ENCODE measurements at places on chromosomes 3 and 15.

- DNase-seq, result no peak
These were observed 16.4 kb upstream of the ALAS1 start for GRCh38 chr3:52181543-52181942.

DNA sequence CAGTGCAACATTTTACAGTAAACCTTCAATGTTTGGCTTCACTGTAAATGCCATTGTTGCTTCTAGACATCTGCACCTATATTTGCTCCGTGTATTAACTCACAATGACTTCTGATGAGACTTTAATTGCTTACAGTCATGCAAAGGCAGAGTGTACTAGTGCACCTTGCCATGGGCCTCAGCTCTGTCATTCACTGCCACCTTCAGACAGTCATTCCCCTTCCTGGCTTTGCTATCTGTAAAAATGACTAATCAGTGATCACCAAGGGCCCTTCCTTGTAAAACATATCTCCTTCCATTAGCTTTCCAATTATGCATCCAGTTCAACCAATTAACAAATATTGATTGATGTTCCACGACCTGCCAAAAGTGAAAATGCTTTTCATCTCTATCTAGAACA lies 120.3 kb downstream of the ARRDC4 start:
- no peak for DNase-seq

DNA sequence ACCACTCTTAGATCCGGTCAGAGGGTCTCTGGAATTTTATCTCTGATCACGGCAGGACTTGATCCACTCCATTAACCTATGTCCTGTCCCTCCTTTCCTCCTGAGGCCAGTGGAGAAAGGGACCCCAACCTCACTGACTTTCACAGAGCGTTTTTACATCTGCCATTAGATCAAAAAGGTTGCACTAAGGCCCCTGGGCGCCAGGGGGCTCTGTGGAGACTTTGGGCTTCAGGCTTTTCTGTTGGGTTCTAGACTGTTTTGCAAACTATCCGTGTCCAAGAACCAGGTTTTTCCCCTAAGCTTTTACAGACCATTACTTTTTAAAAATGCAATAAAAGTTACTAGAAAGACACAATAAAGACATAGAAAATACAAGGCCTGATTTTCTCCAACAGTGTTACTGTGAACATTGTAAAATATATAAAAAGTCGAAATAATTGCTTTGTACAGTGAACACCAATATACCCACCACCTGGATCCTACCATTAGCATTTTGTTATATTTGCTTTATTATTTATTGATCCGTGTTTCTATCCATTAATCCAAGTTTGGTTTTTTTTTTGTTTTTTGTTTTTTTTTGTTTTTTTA lies 159.7 kb downstream of the POLR2M start:
- peak; percentile 39 for DNase-seq

DNA sequence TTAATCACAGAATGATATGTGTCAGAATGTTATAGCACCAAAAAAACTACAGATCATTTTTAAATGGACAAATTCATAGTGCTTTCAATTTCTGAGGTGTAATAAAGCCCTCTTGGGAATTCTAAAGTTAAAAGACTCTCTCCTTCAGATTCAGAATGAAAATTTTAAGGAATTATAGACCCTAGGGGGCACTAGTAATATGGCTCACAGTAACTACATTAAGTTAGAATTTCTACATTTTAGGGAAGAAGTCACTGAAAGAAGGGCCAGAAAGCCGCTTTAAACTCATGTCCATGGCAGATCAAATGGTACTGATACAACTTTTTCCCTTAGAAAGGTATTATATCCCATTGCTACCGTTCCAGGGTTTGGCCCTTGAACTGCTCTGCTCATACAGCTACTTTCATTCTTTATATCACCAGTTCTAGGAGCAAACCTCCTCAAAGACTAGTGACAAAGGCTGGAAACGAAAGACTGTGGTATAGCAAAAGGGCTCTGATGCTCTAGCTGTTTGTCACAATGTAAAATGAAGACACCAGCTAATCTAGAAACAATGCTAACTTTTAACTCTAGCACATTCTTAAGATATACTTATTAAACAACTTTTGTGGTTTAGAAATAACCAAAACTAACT lies 18.1 kb downstream of the DAZL start:
- no peak for DNase-seq

- no peak for DNase-seq
These were observed 59.0 kb downstream of the EPHB3 start for GRCh38 chr3:184620475-184621119.

DNA sequence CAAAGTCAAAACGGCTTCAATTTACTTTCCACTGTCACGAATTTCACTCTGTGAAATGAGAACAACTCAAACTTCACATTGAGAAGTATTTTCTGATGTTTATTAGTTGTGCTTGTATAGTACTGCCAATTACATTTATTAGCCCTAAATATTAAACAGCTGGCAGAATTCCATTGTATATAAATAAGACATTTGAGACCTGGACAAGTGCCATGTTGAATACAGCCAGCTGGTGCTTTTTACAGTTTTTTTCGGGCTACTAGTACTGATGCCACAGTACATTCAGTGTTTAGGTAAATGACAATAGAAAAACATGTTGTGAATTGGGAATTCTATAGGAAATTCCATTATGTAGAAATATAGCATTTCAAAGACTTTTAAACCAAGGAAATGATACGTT lies 79.0 kb downstream of the EPHA3 start:
- DNase-seq, result no peak

DNA sequence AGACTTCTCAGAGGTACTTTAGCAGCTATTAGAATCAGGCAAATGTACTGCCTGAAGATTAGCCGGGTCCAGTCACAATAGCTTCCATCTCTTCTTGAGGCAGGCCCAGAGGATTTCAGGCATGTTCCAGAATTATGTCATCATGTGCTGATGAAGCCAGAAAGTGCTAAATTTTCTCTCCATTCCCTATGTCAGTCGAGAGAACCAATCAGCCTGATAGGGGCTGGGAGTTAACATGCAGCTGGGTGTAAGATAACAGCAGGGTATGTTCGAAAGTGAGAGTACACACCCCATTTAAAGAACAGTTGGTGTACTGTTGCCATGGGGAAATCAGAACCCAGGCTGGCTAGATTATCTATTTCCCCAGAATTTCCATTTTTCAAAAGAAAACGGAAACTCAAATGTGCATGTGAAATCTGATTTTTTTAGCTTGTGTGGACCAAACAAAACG lies 48.7 kb downstream of the MYH15 start:
- DNase-seq, result no peak

DNA sequence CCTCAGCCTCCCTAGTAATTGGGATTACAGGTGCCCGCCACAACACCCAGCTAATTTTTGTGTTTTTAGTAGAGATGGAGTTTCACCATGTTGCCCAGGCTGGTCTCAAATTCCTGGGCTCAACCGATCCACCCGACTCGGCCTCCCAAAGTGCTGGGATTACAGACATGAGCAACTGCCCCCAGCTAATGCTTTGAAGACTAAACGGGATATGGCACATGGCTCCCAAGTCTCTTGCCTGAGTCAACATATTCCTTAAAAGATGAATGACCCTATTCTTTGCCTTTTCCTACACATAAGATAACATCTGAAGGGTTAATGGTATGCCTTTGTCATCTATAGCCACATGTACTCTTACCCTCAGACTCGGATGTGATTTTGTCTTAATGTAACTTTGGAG lies 38.4 kb upstream of the NEDD4 start:
- no peak for DNase-seq

DNA sequence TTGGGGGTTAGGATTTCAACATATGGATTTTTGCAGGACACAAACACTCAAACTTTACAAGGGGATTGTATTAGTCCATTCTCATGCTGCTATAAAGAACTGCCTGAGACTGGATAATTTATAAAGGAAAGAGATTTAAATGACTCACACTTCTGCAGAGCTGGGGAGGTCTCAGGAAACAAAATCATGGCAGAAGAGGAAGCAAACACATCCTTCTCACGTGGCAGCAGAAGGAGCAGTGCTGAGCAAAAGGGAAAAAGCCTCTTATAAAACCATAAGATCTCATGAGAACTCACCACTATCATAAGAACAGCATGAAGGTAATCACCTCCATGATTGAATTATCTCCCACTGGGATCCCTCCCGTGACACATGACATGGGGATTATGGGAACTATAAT lies 1183.1 kb downstream of the ZPLD1 start:
- DNase-seq, result no peak

GRCh38 chr3:126659915-126660886 lies 5.3 kb upstream of the TXNRD3 start:
- DNase-seq, result no peak

DNA sequence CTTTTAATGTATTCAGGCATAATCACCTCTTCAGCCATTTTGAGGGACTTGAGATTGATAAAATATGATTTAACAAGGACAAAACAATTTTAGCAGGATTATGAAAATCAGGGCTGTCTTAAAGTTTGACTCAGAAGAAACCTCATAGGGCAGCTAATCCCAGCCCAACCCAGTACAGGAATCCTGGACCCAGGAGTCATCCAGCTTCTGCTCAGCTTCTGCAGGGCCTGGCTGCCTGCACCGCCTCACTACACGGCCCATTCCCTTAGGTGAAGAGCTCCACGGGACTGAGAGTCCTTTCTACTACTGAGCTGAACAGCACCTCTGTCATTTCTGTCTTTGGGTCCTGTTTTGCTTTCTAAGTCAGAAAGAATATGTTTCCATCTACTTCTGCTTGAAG lies 37.5 kb downstream of the ARHGAP31 start:
- no peak for DNase-seq

DNA sequence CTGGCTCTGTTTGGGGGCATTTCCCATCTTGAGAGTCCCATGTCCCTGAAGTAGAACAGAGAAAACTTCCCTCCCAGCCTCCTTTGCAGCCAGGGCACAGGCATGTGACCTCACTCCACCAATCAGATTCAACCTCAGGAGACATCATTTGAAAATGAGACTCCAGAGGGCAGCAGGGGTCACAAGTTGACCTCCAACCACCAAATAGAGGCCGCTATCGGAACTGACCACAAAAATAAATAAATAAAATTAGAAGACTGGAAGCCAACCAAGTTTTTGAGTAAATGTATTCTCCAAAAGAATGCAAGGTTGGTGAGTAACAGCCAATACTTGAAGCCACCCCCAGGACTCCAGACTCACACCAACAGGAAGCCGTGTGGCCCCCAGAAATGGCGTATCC lies 106.5 kb downstream of the CHSY1 start:
- DNase-seq, result no peak

DNA sequence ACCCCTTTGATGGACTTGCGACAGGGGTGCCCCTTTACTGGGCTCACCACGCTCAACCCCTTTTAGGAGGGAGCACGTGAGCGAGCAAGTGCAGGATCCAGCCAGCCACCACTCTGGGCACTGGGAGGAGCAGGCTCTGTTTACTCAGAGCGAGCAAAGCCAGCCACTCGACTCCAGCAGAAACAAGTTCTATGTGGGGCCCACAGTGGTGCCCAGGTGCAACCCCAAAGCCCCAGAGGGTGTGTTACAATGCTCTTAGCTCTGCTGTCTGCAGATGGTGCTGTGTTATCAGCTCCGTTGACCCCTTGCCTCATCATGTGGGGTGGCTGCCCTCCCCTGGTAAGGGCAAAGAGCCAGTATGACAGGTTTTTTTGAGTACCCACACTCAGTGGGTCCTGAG lies 120.3 kb upstream of the SUCLG2 start:
- DNase-seq, result no peak

DNA sequence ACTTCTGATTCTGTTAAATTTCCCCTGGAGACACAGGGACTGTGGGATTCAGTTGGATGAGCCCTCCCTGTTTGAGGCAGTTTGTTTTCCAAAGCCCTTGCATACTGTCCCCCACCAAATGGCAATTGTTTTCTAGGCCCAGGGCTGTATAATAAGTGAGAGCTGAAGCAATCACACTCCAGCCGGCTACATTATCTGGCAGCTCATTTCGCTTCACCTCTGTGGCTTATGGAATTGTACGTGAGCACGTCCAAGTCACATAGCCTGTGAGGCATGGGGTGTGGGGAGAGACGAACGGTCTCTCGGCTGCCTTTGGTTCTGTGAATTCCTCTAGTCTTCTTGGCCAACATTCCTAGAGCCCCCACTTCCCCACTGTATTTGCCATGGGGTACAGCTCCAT lies 10.7 kb downstream of the RBP2 start:
- no peak for DNase-seq

DNA sequence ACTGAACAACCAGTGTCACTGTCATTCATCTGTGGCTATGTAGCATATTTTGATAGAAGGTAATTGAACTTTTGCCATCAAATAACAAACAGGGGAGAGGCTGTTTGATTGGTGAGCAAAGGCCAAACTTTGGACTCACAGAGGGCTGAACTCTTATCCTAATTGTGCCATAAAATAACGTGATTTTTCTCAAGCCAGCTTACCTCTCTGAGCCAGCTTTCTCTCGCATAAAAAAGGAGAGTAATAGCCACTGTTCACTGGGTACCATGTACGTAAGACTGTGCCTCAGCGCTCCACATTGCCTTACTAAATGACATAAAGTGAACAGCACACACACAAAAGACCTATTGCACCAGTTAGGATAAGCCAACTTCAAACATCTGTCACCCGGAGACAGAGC lies 216.9 kb downstream of the LRTM1 start:
- no peak for DNase-seq

GRCh38 chr3:168034152-168034928 lies 61.4 kb downstream of the GOLIM4 start:
- DNase-seq, result no peak

DNA sequence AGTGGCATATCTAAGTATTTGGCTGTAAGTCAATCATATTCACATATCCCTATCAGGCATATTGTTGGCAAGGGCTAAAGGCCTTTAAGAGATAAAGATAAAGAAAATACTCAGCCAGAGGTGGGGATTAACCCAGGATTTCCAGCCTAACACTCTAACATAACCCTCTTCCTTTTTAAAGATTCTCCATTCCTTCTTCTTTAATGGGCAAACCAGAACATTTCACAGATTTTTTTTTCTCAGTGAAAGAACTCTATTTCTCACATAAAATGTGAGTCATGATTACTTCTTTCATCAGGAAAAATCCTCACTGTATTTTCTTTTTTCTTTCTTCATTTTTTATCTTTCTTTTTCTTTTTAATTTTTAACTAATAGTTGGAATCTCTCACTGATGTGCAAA lies 200.4 kb downstream of the NR1D2 start:
- no peak for DNase-seq

DNA sequence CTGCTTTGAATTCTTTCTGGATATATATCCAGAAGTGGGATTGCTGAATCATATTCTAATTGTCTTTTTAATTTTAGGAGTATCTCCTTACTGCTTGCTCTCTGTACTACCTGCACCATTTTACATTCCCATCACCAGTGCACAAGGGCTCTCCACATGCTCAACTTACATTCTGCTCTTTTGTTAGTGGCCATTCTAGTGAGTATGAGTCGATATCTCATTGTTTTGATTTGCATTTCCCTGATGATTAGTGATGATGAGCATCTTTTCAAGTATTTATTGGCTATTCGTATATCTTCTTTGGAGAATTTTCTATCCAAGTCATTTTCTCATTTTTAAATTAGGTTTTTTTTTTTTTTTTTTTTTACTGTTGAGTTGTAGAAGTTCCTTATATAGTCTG lies 29.5 kb downstream of the PFN2 start:
- no peak for DNase-seq

DNA sequence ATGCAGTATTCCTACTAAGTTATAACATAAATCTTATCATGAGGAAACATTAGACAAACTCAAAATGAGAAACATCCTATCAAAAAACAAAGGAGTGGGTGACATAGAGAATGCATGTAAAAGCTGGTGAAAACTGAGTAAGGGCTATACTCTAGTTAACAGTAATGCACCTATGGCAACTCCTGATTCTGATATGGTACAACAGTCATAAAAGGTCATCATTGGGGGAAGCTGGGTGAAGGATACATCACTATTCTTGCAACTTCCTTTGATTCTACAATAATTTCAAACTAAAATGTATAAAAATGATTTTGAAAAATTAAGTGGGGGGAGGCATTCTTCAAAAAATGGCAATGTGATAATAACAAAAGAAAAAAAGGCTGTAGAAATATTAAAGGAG lies 6.8 kb downstream of the PIK3R4 start:
- DNase-seq, result no peak
